ENCODE measurements at places on chromosomes 2 and 18.

DNA sequence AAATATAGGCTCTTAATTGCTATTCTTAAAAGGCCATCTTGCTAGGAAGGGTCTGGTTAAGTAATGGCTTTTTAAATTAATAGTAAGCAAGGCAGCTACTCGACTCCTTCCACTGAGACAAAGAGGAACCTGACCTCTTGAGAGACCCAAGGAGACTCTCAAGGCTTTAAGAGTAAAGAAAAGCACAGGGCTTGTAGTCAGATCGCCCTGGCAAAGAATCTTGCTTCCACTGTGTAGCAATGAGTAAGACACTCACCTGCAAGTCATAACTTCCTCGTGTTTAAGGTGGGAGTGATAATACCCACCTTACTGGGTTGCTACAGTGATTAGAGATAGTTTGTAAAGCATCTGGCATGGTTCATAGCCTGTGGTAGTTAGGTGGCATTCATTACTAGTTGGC, 274.5 kb downstream of the TSN start:
- DNase-seq, result no peak

DNA sequence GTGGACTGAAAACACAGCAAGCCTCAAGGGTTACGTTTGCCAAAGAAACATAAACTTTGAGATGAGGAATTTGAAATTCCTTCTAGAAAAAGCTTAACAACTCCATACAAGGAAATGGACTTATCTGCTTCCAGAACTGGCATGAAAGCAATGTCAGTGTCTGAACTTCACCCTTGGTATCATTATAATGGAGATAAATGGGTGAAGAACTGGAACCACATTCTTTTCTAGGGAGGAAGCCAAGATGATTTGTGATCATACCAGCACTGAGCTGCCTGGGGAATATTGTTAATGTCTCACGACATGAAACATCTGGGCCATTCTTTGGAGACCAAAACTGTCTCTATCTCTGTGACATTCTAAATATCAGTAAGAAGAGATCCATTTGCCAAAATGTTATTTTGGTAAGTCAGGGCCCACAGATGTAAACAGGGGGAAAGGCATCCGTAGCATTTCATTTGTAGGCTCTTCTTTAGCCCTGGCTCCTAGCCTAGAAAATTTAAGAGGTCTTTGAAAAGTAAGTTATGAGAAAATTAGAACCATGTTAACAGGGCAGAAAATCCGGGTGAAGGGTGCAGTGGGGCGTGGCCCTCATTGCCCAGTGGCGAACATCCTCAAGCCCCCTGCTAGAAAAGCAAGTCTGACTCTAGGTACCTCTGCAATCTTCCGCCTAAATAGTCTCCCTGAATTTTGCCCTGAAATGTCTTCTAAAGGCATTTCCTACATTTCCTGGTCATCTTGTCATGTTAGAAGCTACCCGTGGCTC, 295.3 kb upstream of the EPAS1 start:
- DNase-seq, result no peak

- DNase-seq, result no peak
These were observed 575 bp downstream of the TMEM150A start for GRCh38 chr2:85601771-85602475.

DNA sequence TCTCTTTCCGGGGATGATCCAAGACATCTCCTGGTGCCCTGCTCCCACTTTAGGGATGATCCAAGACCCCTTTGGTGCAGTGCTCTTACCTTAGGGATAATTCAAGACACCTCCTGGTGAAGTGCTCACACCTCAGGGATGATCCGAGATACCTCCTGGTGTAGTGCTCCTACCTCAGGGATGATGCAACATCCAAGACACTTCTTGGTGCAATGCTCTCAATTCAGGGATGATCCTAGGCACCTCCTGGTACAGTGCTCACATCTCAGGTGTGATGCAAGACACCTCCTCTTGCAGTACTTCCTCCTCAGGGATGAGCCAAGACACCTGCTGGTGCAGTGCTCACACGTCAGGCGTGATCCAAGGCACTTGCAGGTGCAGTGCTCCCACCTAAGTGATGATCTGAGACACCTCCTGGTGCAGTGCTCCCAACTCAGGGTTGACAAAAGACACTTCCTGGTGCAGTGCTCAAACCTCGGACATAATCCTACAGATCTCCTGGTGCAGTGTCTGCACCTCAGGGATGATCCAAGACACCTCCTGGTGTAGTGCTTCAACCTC, 122.3 kb downstream of the ASB1 start:
- DNase-seq, result no peak

- DNase-seq, result no peak
These were observed 59.5 kb upstream of the SP3 start for GRCh38 chr2:174024524-174025270.

- no peak for DNase-seq
These were observed 72.1 kb downstream of the KLHL29 start for GRCh38 chr2:23456881-23457760.

- no peak for DNase-seq
These were observed 4.1 kb downstream of the RRM2 start for GRCh38 chr2:10126632-10127026.

- no peak for DNase-seq
These were observed 236.6 kb downstream of the KLHL29 start for GRCh38 chr2:23621616-23622015.
